Activated CD4-positive, alpha-beta T cell treated with anti-CD3 and anti-CD28 coated beads for 48 hours (primary cell): ENCODE measurements at places on chromosomes 3 and 15.

- DNase-seq, result no peak
Measured at GRCh38 chr3:156207802-156208685, 87.7 kb downstream of the KCNAB1 start.

DNA sequence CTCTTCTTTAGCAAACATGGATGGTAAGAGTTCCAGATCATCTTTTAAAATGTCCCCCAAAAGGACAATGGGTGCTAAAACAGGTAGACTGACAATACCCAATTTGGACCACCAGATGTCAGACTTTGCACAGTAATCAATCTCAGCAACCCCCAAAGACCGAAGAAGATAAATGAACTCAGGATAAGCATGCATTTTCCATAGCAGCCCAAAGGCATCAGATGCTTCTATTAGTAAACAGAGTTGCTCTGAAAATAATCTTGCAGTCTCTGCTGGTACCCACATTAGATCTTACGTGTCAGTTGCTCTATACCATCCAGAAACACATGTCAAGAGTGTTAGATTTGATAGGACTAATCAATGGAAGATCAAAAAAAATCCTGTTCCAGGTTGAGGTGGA lies 20.6 kb downstream of the MYH15 start:
- DNase-seq, result peak; percentile 28

GRCh38 chr3:160035757-160036156 lies 47.1 kb downstream of the IL12A start:
- no peak for DNase-seq

- DNase-seq, result no peak
Measured at GRCh38 chr3:147813256-147813655, 404.1 kb downstream of the ZIC1 start.

DNA sequence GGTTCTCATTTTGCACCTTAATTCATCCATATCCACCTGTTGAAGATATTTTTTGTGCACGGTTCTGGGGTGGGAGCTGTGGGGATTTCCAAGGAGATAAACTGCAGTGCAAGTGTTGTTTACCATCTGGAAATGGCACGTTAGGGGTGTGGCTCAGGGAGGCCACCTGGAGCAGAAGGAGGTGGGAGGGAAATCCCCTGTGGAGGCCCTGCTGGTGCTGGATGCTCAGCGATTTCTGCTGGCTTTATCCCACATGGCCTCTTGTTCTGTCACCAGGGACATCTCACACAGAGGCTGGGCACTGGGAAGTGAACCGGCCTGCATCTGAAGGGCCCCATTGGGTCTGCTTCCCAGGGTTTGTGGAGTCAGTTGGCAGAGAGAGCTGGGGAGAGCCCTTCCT lies 24.3 kb downstream of the TRPM1 start:
- DNase-seq, result no peak

DNA sequence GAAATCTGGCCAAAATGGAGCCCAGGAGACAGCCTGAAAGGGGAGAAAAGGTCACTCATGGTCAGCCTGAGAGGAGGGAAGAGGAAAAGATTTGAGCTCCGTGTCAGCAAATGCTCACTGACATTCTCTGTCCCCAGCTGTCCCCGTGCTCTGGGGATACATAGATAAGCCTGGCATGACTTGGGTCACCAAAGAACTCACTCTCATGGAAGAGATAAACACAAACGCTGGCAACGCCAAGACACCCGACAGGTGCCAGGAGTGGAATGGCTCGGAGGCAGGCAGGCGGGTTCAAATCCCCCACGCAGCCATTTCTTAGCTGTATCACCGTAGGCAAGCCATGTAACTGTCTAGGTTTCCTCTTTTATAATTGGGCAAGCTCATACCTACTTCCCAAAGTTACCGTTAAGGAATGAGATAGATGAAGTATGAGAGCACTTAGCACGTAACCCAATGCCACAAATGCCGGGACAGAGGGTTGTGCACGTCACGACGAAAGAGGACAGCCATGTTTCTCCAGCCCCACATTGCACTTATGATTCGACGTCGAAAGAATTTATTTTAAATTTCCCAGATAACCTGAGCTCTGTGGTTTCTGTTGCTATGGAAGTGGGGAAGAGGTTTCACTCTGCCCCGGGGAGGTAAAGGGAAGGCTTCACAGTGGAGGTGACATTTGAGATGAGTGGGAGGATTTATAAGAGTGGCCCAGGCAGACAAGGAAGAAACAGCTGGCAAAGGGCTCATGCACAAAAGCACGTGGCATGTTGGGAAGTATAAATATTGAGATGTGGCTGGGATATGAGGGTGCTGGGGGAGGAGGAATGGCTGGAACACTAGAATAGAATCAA lies 41.4 kb upstream of the TSEN2 start:
- no peak for DNase-seq

- DNase-seq, result no peak
Measured at GRCh38 chr3:181726351-181727330, 14.9 kb downstream of the SOX2 start.

- DNase-seq, result no peak
Measured at GRCh38 chr15:34155859-34156258, 54.0 kb downstream of the PGBD4 start.

DNA sequence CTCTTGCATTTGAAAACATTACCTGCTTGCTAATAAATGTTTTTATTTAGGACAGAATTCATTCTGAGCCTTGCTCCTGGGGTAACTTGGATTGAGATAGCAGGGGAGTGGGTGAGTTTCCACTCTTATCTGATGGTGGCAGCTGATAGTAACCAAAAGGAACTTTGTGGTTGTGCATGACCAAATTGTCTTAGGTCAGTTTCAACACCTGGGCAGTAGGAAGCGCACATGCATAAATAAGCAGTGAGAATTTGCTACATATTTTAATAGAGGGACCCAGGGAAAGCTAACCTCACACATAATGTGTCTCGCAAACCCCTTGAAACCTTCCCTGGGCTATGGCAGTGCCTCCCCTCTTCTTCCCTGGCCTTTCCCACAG lies 65.4 kb upstream of the XCR1 start:
- no peak for DNase-seq

DNA sequence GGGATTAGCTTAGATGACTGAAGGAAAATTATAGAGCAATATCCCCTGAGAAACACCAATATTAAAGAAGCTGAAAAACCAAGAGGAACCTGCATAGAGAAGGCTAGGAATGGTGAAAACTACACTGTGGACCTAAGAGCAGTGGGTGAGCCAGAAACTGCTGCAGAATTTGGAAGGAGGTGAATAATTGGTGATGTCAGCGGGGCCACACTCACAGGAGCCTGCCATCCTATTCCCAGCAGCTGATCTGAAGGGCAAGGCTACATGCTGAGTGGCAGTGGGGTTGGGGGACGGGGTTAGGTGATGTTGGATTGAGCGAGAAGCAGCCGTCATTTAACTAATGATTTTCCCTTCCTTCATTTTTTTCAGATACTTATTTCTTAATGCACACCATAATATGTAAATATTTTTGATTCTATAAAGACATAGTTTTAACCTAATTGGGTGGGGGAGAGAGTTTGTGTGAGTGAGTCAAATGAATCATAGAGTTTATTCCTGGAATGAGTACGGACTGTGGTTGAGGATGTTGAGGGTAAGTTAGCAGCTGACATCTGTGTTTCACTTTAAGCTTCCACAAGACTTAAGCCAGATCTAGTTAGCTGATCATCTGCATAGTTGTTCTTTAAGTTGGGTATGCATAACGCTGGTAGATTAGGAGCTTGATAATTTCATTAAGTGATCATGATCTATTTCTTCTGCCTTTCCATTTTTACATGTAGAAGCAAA lies 222.8 kb downstream of the PTPRG start:
- DNase-seq, result no peak

GRCh38 chr15:43214592-43215295 lies 6.1 kb downstream of the EPB42 start:
- DNase-seq, result no peak

DNA sequence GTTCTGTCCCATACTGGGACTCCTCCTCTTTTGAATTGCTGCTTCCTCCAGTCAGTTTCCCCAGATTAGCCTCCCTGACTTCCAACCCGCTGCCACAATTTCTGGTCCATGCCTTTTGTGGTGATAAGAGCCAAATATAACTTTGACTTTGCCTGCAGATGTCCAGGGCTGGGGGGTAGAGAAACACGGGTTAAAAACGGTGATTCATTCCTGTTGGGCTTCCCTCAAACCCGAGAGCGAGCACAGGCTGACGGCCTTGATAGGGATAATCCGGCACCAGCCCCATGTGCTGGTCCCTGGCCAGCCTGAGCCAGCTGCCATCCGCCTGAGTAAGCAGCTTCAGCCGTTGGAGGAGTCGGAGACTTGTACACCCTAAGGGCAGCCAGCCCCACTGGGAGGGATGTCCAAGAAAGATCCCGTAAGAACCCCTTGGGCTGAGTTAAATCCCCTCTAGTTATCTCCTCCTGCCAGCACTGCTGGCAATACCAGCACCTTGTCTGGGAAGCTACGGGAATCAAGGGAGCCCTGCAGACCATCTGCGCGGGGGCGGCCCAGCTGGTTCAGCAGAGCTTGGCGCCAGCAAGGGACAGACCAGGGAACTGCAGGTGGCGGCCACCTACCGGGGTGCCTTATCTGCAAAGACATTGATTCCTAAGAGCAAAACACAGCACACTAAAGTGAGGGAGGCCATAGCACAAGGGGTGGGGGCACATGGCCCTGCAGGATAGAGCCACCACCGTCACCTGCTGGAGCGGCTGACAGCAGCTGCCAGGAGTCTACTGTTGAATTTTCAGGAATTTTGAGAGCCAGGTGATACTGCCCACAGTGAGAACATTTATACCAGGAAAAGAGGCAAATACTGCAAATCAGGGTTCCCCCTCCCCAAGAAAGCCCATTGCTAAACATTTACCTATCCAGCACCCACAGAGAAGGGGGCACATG lies 18.1 kb downstream of the CSPG4 start:
- peak; percentile 43 for DNase-seq

DNA sequence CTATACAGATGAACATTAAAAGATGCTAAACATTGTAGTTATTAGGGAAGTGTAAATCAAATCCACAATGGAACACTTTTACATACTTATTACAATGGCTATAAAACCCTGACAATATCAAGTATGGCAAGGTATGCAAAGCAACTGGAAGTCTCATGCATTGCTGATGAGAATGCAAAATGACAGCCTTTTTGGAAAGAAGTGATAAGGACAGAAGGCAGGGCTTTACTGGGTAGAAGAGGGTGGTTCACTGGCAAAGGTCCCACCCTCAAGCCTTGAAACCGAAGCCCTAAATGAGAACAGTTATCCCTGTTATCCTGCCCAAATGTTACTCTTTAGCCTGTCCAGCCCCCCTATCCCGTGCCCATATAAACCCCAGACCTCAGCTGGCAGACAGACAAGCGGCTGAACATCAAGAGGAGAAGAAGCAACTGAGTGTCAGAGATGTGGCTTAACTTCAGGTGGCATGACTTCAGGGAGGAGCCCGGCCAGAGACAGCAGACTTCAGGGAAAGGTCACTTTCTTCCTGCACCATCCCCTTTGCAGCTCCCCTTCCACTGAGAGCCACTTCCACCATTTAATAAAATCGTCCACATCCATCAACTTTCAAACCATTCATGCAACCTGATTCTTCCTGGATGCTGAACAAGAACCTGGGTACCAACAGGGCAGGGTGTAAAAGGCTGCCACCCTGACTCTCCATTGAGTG lies 732 bp upstream of the GCSAM start:
- DNase-seq, result no peak

- DNase-seq, result no peak
Measured at GRCh38 chr15:68684476-68684875, 105.7 kb downstream of the CORO2B start.

GRCh38 chr3:117920253-117920898 lies 1114.3 kb downstream of the IGSF11 start:
- no peak for DNase-seq

- DNase-seq, result no peak
Measured at GRCh38 chr3:94671078-94671477, 608.2 kb downstream of the NSUN3 start.

- no peak for DNase-seq
Measured at GRCh38 chr3:182760576-182761164, 32.6 kb upstream of the ATP11B start.

DNA sequence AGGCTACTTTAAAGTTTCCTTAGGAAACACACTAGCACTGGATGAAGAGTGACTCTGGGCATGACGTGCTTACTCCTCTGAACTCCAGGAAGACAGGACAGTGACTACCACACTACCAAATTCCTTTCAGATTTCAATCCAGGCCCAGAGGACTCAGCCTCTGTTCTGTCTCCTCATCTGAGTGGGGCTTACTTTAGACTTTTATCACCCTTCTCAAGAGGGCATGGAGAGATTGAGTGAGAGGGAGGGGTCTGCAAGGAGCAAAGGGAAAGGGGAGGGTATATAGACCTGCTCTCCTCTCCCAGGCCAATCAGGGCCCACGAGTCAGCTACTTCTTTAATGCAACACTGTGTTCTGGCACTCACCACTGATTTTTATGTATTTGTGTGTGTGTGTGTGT lies 29.4 kb upstream of the RSL24D1 start:
- DNase-seq, result no peak

DNA sequence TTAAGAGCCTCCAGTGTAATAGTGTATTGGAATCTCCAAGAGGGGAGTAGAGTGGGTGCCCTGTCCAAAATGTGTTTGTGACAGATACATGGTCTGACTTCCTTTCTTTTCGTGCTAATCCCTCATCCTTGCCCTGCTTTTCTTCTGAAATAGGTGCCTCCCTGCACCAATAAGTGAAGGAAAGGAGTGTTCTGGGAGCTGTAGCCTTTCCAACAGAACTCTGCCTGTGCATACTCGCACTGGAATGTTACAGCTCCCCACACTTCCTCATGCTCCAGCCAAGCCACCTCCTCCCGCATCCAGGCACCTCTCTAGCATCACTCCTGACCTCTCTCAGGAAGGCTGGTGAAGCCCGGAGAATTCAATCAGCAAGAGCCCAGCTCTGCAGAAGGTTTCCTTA lies 478.0 kb downstream of the GABRG3 start:
- no peak for DNase-seq

DNA sequence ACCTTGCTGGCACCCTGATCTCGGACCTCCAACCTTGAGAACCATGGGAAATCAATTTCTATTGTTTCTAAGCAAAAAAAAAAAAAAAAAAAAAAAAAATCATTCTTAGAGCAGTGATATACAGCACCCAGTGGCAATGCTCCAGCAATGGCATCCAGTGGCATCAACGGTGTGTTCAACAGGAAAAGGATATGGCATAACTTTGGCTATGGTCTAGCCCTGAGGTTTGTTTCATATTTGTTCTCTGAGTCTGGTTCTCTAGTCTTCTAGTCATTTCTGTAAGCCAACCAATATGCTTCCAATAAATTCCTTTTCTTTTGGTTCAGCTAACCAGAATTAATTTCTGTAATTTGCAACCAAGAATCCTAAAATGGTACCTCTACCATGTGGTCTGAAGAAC lies 19.2 kb downstream of the DENND4A start:
- no peak for DNase-seq

- DNase-seq, result no peak
Measured at GRCh38 chr15:86837294-86838061, 757.8 kb downstream of the AGBL1 start.

DNA sequence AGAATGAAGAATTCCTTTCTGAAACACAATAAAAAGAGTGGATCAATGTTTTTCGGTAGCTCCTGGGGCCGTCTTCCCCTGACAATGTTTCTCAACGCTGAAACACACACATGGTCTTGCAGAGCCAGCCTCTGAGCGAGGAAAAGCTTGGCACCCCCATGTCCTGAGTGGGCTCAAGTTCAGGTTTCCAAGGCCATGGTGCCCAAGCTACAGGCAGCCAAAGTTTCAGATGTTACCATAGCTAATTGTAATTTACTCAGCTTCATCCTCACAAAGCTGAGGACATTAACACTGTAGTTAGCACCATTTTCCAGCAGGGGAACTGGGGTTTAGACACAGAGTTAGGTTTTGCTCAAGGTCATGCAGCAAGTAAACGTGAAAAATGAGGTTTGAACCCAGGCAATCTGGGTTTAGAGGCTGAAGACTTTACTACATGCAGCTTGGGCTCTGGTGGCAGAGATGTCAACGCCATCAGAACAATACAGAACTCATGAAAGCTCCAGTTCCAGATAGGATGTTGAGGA lies 199.1 kb downstream of the TJP1 start:
- no peak for DNase-seq
